ENCODE measurements at places on chromosomes 1 and 21.

DNA sequence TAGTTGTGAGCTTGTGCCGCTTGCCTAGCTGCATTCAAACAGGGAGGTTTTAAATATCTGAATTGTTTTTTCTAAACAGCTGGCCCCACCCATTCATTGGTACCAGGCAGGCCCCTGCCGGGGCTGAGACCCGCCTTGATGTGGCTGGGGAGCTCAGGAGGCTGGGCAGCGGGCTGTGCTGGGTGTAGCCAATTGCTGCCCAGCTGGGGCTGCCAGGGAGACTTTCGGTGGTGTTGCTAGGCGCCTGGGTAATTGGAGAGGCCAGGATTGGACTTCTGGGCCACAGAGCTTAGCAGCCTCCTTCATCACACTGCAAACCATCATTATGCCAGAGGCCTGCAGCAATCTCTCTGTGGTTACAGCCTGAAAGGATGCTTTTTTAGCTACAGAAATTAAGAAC is 12.2 kb downstream of the RHBDL2 start:
- DNase-seq = no peak

DNA sequence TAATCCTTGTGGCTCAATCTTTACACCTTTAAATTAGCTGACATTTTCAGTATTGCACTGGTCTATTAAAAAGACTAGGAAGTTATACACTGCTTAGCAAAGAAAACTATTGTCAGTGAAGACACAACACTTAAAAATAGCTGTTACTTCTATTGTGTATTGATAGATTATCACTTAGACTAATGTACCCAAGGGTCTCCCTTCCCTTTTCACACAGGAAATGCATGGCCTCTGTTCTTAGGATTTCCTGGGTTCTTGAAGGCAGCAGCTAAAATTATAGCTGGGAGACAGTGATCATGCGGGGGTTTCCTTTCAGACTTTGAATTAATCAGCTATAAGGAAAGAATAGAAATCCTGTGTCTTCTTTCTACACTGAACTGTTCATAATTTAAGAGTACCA is 12.8 kb downstream of the DIP2A start:
- no peak for DNase-seq

GRCh38 chr1:9907441-9907840 is 2.6 kb downstream of the CTNNBIP1 start:
- no peak for DNase-seq

DNA sequence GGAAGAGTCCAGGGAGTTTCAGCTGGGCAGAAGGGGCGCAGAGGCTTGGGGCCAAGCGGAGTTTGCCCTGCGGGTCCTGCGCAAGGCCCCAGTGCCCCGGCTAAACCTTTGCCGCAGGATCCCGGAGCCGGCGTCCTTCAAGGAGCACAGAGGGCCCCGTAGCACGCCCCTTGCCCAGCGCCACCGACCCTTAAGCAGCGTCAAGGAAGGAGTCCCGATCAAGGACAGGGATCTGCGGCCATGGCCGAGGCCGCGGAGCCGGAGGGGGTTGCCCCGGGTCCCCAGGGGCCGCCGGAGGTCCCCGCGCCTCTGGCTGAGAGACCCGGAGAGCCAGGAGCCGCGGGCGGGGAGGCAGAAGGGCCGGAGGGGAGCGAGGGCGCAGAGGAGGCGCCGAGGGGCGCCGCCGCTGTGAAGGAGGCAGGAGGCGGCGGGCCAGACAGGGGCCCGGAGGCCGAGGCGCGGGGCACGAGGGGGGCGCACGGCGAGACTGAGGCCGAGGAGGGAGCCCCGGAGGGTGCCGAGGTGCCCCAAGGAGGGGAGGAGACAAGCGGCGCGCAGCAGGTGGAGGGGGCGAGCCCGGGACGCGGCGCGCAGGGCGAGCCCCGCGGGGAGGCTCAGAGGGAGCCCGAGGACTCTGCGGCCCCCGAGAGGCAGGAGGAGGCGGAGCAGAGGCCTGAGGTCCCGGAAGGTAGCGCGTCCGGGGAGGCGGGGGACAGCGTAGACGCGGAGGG is 520 bp downstream of the CLIC6 start:
- peak; percentile 65 for DNase-seq

Data from activated CD8-positive, alpha-beta memory T cell treated with anti-CD3 and anti-CD28 coated beads for 24 hours (primary cell).